ENCODE measurements at places on chromosomes 13 and 19. TPM values are rescaled to one million over a fixed set of nuclear protein-coding genes. Genes with fewer than 3 reads are reported as not detected.

Gene EDDM13
- total RNA-seq: not detected

DNA sequence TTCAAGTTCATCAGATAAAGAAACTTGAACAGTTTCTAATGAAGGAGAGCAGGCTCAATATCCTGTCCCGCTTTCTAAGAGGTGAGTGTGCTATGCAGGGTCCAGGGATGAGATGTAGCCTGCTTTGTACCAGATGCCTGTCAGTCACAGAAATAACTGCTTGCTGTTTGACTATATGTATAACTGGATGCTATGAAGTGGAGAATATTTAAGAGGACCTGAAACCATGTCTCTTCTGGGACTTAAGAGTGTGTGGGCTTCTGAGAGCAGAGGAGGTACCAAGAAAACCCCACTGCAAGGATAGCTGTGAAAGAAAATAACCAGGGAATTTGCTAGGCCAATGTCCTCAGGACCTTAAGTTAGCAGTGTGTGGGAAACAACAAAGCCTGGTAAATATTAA, 246.3 kb upstream of the RFC3 start:
- no peak overlapping the region for H3K27ac ChIP-seq
- H3K4me3 ChIP-seq: no peak overlapping the region
- H3K36me3 ChIP-seq: no peaks in the 10 kb centered on the region
- DNase-seq: no peak
- no peaks in the 10 kb centered on the region for H3K27me3 ChIP-seq

Gene TEX101
- total RNA-seq: 0.59 TPM

DNA sequence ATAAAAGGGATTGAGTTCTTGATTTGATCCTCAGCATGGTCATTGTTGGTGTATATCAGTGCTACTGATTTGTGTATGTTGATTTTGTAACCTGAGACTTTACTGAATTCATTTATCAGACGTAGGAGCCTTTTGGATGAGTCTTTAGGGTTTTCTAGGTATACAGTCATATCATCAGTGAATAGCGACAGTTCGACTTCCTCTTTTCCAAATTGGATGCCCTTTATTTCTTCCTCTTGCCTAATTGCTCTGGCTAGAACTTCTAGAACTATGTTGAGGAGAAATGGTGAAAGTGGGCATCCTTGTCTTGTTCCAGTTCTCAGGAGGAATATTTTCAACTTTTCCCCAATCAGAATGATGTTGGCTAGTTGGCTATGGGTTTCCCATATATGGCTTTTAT, 27.0 kb downstream of the POMP start:
- H3K36me3 ChIP-seq: peaks cover under 1% of the 10 kb centered on the region
- no peaks in the 10 kb centered on the region for H3K27me3 ChIP-seq
- no peak overlapping the region for H3K27ac ChIP-seq
- H3K4me3 ChIP-seq: peak overlapping the region; percentile 50
- H3K4me1 ChIP-seq: no peaks in the 10 kb centered on the region

DNA sequence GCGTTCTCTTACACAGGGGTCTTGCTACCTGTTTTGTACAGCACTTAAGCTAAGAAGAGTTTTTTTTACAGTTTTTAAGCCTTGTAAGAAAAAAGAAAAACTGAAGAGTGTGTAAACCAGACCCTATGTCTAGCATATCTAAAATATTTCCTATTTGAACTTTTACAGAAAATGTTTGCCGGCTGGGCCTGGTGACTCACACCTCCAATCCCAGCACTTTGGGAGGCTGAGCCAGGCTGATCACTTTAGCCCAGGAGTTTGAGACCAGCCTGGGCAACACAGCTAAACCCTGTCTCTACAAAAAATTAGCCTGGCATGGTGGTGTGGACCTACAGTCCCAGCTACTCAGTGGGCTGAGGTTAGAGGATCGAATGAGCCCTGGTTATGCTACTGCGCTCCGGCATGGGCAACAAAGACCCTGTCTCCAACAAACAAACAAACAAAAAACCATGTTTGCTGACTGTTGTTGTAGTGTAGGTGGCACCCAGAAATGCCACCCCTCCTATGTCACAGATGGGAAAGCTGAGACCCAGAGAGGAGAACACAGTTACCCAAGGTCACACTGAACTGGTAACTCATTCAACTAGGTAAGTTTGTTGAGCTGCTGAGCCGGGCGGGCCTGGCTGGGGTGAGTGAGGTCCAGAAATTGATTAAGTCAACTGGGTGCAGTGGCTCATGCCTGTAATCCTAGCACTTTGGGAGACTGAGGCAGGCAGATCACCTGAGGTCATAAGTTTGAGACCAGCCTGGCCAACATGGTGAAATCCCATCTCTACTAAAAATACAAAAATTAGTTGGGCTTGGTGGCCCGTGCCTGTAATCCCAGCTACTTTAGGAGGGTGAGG, 1.9 kb upstream of the VASP start:
- H3K27me3 ChIP-seq: no peaks in the 10 kb centered on the region
- H3K27ac ChIP-seq: no peak overlapping the region
- H3K36me3 ChIP-seq: peaks cover 4% of the 10 kb centered on the region
- no peak overlapping the region for H3K4me3 ChIP-seq

DNA sequence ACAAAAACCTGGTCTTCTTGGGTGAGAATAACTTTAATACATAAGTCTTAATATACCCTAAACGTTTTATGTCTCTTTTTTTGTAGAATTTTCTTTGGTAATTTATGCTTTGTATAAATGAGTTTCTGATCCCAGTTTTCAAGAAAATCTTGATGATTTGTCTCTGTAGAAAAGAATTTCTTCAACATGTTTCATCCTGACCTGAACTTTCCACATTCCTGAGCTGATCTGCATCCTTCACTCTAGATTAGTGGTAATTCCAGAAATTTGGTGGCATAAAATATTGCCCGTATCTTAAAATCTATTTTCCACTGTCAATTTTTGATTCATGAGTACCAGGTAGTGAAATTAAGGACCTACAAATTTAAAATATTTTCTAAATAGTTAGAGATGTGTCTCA, 16.3 kb downstream of the ZNF714 start:
- no peaks in the 10 kb centered on the region for H3K4me1 ChIP-seq
- DNase-seq: no peak
- no peak overlapping the region for H3K4me3 ChIP-seq
- H3K36me3 ChIP-seq: peaks cover 88% of the 10 kb centered on the region
- no peaks in the 10 kb centered on the region for H3K27me3 ChIP-seq

- no peaks in the 10 kb centered on the region for H3K27me3 ChIP-seq
- no peak overlapping the region for H3K4me3 ChIP-seq
- no peaks in the 10 kb centered on the region for H3K4me1 ChIP-seq
- no peak for DNase-seq
- H3K36me3 ChIP-seq: no peaks in the 10 kb centered on the region
These were observed 32.2 kb upstream of the USP12 start for GRCh38 chr13:27203854-27204253.

DNA sequence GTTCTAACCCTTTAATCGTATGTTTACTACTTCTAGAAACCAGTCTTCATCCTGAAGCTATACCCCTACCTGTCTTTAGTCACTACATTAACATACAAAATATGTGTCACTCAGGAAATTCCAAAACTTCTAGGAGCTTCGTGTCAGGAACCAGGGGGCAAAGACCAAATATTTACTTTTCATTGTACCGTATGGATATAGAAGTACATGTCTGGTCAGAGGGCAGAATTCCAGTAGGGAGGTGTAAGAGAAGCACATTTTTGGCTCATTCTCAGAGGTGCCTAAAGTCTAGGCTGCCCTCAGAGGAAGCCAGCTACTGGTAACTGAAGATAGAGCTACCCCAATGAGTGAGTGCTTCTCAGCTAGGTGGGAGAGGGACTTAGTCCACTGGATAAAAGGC, 320.7 kb downstream of the DIAPH3 start:
- peak; percentile 43 for DNase-seq
- no peaks in the 10 kb centered on the region for H3K27me3 ChIP-seq
- peaks cover 17% of the 10 kb centered on the region for H3K36me3 ChIP-seq
- no peak overlapping the region for H3K4me3 ChIP-seq

GRCh38 chr19:6861683-6862286, 25.6 kb upstream of the ADGRE1 start:
- no peak for DNase-seq
- no peaks in the 10 kb centered on the region for H3K4me1 ChIP-seq
- H3K27me3 ChIP-seq: no peaks in the 10 kb centered on the region
- no peaks in the 10 kb centered on the region for H3K36me3 ChIP-seq

DNA sequence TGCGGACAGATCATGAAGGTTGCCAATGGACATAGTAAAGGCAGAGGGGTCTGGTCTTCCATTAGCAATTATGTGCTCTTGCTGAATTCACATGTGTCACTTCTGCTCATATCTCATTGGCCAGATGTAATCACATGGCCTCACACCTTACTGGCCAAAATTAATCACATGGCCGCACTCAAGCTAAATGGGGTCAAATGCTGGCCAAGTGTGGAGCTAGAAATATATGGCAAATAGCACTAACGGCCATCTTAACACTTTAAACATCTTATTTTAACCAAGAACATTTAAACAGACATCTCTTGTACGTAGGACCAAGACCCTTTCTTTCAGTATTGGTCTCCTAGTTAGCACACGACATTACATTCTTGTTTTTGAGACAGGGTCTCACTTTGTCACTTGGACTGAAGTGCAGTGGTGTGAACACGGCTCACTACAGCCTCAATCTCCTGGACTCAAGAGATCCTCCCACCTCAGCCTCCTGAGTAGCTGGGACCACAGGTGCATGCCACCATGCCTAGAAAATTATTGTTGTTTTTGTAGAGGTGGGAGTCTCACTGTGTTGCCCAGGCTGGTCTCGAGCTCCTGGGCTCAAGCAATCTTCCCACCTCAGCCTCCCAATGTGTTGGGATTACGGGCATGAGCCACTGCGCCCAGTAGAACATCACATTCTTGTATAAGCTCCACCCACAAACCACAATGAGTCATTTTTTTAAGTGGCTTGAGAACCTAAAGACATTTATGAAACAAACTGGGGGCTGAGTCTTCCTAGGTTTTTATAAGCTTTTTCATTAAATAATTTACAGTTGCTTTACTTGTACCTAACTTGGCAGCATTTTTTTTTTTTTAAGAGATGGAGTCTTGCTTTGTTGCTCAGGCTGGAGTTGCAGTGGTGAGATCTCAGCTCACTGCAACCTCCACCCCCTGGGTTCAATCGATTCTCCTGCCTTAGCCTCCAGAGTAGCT, 2.9 kb upstream of the PTOV1 start:
- H3K36me3 ChIP-seq: peaks cover 12% of the 10 kb centered on the region
- H3K4me3 ChIP-seq: no peak overlapping the region
- no peaks in the 10 kb centered on the region for H3K27me3 ChIP-seq
- no peak for DNase-seq

DNA sequence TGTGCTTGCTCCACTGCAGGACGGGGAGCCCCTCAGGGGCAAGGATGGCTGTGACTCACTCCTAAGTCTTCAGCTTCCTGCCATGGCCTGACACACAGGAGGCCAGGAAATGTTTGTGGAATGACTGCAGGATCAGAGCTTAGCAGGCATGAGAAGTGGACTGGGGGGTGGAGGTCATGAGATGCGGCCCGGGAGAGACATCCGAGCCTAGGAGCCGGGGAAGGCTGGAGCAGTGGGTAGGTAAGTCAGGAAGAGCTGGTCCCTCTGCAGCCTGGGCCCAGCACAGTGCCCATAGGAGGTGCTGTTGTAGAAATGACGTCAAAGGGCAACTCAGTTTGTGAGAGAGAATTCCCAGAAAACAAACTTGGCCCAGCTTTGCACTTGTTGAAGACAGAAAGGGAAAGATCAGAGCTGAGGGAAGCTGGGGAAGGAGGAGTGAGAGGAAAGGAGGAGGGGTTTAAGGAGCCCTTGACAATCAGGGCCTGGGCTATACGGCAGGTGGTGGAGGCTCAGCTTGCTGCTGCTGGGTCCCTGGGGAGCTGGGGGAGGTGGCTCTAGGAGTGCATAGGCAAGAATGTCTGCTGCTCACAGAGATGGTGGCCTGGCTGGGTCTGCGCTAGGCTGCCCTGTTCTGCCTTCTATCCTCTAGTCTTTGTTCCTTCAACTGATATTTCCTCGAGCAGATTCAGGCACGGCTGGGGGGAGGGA, 18.5 kb downstream of the POU2F2 start:
- no peaks in the 10 kb centered on the region for H3K4me1 ChIP-seq
- no peaks in the 10 kb centered on the region for H3K27me3 ChIP-seq
- no peaks in the 10 kb centered on the region for H3K36me3 ChIP-seq
- DNase-seq: peak; percentile 84

DNA sequence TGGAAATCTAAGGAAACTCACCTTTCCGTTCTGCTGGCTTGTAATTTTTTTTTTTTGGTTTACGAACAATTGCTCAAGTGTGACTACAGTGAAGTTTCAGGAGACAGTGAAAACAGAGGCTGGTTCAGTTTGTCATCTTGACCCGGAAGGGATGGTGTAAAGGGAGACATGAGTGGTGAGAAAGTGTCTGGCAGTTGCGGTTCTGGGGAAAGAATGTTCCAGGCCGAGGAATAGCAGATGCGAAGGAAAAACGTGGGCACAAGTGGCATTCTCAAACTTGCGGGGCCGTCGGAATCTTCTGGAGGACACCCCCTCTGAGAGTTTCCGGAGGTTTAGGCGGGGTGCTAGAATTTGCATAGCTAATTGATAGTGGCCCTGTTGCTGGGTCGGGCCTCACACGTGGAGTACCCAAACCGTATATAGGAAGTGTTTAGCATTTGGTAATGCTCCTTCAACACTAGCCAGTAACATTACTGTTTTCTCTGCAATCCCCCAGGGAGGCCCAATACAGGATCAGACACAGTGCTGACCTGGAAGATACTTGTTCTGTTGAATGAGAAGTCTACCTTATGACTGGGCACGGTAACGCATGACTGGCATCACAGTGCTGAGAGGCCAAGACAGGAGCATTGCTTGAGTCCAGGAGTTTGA, 2.8 kb upstream of the TNFSF9 start:
- no peak overlapping the region for H3K27ac ChIP-seq
- no peak for DNase-seq
- H3K27me3 ChIP-seq: peaks cover 21% of the 10 kb centered on the region
- no peaks in the 10 kb centered on the region for H3K36me3 ChIP-seq
- H3K4me1 ChIP-seq: no peaks in the 10 kb centered on the region

Gene CGB8
- not detected for total RNA-seq

DNA sequence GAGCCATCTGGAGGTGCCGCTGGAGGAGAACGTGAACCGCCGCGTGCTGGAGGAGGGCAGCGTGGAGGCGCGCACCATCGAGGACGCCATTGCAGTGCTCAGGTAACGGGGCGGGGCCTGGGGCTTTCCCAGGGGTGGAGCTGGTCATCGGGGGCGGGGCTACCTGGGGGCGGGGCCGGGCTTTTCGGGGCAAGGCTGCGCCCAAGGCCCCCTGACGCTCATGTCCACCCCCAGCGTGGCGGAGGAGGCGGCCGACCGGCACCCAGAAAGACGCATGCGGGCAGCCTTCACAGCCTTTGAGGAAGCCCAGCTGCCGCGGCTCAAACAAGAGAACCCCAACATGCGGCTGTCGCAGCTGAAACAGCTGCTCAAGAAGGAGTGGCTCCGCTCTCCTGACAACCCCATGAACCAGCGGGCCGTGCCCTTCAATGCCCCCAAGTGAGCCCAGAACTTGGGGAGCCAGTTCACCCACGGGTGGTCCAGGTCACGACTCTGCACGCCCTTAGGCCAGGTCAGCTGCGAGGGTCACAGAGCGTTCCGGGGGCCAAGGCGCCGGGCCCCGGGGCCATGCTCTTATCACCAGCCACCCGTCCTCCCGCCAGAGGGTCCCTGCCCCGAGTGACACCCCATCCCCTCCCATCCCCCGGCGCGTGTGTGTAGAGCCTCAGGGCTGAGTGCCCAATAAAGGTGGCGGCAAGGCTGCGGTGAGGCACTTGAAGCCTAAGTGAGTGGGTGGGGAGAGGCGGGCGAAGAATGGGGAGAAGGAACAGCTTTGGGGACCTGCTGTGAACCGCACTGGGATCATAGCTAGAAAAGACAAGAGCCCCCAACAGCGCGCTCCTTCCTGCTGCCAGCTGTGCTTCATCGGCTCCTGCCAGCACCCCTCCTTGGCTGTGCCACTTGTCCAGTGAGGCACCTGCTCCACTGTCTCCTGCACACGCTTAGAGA, 10.7 kb downstream of the CCDC124 start:
- H3K36me3 ChIP-seq: peaks cover 15% of the 10 kb centered on the region
- H3K27ac ChIP-seq: no peak overlapping the region
- H3K4me3 ChIP-seq: no peak overlapping the region
- H3K4me1 ChIP-seq: no peaks in the 10 kb centered on the region
- peak; percentile 92 for DNase-seq
- peaks cover under 1% of the 10 kb centered on the region for H3K27me3 ChIP-seq
